ENCODE measurements at places on chromosomes 7 and 10.
A peak's percentile ranks its signal among the peaks of the same experiment; 100 is the strongest.

- DNase-seq: no peak
Measured at GRCh38 chr10:132606031-132606491, 68.5 kb downstream of the INPP5A start.

- DNase-seq: no peak
Measured at GRCh38 chr10:103278537-103278823, 1.5 kb downstream of the INA start.

- no peak for DNase-seq
Measured at GRCh38 chr7:83574616-83575015, 74.3 kb downstream of the SEMA3E start.

DNA sequence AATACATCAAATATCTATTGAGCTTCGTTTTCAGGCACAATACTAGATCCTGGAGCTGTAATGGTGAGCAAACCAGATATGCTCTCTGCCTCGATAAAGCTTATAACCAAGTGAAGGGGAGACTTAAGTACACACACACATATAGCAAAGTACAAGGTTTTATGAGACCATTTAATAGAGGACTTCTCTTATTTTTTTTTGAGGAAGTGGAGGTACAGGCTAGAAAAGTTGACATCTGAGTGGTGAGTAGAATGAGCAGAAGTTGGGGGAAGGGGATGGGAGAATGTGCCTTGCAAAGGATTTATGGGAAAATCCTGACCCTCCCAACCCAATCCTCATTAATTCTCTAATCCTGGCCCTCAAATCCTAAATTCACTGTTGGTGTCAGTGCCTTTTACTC, 7.7 kb downstream of the CCDC136 start:
- DNase-seq: no peak

DNA sequence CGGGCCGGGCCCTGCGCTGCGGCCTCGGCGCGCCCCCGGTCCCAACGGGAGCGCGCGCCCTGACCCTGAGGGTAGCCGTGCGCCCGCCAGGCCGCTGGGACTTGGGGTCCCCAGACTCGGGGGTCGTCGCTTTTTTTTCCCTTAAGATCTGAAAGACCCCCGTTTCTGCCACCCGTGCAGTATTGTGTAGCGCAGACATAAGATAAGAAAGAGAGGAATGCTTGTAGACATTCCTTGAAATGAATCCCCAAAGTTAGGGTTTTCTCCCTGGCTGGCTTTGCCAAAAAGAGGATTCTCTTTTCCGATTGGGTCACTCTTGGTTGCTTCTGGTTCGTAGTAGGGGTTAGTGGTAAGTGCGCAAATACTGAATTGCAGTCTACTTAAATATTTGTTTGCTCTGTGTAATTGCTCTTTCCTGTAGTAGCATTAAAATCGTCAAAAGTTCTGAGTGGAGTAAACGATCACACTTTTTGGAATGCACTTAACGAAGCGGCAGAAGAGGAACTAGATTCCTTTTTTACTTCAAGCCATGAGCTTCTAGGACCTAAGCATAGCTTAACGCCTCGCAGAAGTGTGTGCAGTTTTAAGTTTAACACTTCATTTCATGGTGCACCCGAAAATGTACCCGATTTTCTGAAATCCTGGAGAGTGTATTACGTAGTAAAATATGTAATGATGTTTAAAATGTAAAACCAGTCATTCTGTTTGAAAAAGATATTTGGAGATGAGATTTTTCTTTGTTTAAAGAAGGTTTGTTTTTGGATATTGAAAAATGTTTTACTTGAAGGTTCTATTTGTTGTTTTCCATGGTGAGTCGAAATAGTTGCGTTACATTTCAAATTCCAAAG, 1.3 kb downstream of the CUL1 start:
- DNase-seq: peak; percentile 10

GRCh38 chr7:130444751-130445407, 4.1 kb upstream of the CEP41 start:
- DNase-seq: no peak

DNA sequence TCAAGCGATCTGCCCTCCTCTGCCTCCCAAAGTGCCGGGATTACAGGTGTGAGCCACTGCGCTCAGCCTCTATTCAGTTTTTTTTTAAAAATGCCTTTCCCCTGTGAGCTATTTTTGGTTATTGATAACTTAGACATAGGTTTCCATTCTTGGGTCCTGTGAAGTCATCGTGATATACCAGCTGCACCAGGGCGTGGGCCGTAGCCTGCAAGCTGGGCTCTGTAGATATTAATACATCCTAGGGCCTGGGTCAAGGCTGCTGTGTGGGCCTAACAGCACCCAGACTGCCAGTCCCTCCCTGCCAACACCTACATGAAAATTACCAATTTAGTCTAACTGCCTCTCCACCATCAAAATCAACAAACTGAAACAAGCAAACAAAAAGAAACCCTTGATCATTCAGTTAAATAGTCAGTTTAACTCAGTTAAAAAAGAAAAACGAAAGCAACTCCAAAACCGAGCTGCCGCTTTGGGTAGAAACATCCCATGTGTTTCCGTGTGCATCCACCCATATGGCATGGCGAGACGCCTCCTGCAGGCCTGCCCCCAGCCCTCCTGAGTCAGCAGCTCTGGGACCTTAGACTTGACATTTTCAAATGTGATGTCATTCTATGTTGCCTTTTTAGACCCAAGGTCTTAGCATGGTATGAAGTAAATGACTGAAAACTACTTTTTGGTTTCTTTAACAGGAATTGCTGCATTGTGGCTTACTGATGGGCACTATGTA, 330.2 kb downstream of the GLRX3 start:
- DNase-seq: no peak

DNA sequence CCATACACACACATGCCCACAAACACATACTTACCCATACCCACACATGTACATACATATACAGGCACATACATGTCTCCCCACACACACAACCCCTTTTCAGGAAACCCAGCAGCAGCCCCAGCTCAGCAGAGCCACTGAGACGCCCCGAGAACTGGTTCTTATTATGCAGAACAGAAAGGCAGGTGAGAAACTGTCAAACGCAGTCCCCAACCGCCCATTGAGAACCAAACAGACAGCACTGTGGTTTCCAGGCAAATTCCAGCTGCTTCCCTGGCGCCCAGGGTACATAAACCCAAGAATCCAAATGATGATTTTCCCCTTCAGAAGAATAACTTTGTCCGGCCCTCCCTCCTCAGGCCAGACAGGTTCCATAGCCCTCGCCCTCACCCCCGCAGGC, 366.6 kb upstream of the ZMIZ1 start:
- DNase-seq: no peak

GRCh38 chr7:44329888-44330287, 4.5 kb upstream of the CAMK2B start:
- DNase-seq: no peak

- DNase-seq: no peak
Measured at GRCh38 chr7:149561072-149561471, 63.5 kb upstream of the ZNF746 start.

GRCh38 chr10:132057191-132057681, 8.5 kb upstream of the JAKMIP3 start:
- DNase-seq: no peak

GRCh38 chr10:14659626-14660196, 115.0 kb downstream of the FAM107B start:
- peak; percentile 89 for DNase-seq

DNA sequence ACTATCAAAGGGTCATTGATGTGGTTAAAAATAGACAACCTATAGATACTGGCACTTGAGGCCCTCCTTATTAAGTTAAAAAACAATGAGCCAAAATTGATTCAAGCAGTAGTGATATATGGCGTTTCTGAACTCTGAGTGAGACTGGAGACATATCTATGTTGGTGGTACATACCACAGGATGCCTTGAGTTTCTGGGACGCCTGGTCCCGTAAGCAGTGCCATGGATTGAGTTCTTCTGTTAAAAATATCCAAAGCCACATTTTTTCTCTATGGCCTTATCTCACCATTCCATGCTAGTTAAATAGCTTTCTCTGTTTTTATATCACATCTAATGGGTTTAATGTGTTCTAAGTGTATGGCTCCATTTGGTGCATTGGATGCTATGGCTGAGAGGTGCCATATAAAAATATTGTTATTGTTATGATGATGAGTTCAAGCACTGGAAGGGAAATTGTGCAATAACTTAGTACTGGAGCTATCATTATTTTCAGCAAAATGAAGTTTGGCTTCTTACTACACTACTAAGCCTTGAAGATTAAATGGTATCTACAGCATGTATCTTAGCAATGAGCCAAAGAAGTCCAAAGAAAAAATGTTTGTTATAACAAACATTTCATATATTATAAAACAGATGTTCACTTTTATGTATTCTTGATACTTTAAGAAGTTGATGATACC, 713.9 kb downstream of the SUGCT start:
- DNase-seq: no peak

- DNase-seq: no peak
Measured at GRCh38 chr7:30658479-30659074, 23.7 kb downstream of the CRHR2 start.

Measured in activated CD4-positive, alpha-beta T cell treated with anti-CD3 and anti-CD28 coated beads, Interleukin-2, Interleukin-4, amounts not matched to agents 100 ng/mL and 50 ng/mL, durations not matched to agents 16 hours and 8 hours (primary cell).